ENCODE measurements at places on chromosomes 7 and 10. TPM values are rescaled to one million over a fixed set of nuclear protein-coding genes. Genes with fewer than 3 reads are reported as not detected.

BHLHA15 gene
- 1.8 TPM for total RNA-seq

HOXA9 gene
- total RNA-seq = not detected

KNDC1 gene
- 0.36 TPM for total RNA-seq

PODXL gene
- 10.9 TPM for total RNA-seq

Measured in cardiac atrium fibroblast (primary cell).